Endothelial cell (in vitro differentiated cells): ENCODE measurements at places on chromosomes 1 and 21. TPM values are rescaled to one million over a fixed set of nuclear protein-coding genes. Genes with fewer than 3 reads are reported as not detected.

SLAMF9 gene
- total RNA-seq = not detected

MYOG gene
- total RNA-seq = 15.7 TPM

DRAXIN gene
- 0.46 TPM for total RNA-seq

CRYZ gene
- 31.7 TPM for total RNA-seq

PROK1 gene
- total RNA-seq = not detected

SMCP gene
- not detected for total RNA-seq

PTPN22 gene
- total RNA-seq = 0.87 TPM

AMY1B gene
- not detected for total RNA-seq

BSDC1 gene
- 79.0 TPM for total RNA-seq

SPRR3 gene
- not detected for total RNA-seq
